ENCODE measurements at places on chromosomes 11 and 22.

- no peak for DNase-seq
Measured at GRCh38 chr11:27215471-27216269, 147.3 kb downstream of the CCDC34 start.

DNA sequence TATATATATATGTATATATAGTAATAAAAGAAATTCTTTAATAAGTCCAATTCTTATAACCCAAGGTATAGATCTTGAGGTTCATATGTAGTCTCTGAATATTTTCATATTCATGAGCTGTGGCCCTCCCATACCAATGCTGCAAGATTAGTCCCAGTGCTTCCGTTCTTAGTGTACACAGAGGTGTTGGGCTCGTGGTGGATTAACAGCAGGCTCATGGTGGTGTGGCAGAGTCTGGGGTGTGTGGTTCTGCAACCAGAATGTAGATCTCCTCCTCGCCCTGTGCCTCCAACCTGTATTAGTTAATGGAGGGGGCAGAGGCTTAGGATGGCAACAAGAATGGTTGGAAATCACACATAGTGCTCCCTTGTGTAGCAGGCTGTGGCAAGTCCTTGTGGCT is 16.8 kb downstream of the PRDM10 start:
- no peak for DNase-seq

- DNase-seq, result no peak
Measured at GRCh38 chr11:33187998-33188722, 26.9 kb upstream of the CSTF3 start.

GRCh38 chr22:44438056-44438455 is 60.0 kb downstream of the RTL6 start:
- no peak for DNase-seq

GRCh38 chr22:38963872-38964271 is 6.5 kb downstream of the APOBEC3A start:
- no peak for DNase-seq

- DNase-seq, result no peak
Measured at GRCh38 chr11:109519253-109519652, 97.3 kb downstream of the C11orf87 start.

- DNase-seq, result peak; percentile 77
Measured at GRCh38 chr11:128483211-128483788, 104.1 kb downstream of the ETS1 start.

DNA sequence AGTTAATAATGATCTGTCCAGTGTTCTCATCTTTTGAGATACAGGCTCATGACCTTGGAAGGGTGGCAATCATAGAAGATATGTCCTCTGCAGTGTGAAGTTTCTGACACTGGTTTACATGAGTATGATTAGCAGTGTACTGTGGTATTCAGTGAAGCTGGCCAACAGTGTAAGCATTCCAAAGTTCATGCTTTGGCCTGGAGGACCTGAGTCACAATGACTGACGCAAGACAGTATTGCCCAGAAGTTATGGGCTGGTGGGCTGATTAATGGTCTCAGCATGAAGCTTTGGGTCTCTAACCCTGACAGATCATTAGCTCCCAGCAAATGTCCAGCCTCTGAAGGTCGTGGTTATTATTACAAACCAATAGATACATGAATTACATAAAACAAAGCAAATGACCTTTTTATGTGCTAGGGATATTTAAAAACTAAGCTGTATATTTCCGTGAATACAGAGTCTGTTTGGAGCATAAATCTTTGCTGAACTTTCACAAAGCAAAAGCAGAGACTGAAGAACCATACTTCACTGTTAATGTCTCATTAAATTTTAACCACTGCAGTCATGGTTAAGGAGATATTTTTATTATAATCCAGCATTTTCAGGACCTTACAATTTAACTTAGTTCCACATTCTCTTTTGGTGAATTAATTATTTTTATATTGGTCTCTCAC is 28.3 kb upstream of the USP47 start:
- no peak for DNase-seq
